ENCODE measurements at places on chromosomes 5 and 9.

- DNase-seq, result no peak
These were observed 36.4 kb downstream of the PWWP2A start for GRCh38 chr5:160082614-160083500.

- DNase-seq, result no peak
These were observed 38.3 kb downstream of the FNIP1 start for GRCh38 chr5:131758520-131758900.

GRCh38 chr5:175750511-175750931 is 92.7 kb downstream of the HRH2 start:
- no peak for DNase-seq

GRCh38 chr5:126139773-126140172 is 283.4 kb upstream of the GRAMD2B start:
- no peak for DNase-seq

GRCh38 chr9:96476013-96476412 is 26.0 kb downstream of the HABP4 start:
- DNase-seq, result no peak

GRCh38 chr9:18730241-18730640 is 256.3 kb downstream of the ADAMTSL1 start:
- DNase-seq, result no peak

DNA sequence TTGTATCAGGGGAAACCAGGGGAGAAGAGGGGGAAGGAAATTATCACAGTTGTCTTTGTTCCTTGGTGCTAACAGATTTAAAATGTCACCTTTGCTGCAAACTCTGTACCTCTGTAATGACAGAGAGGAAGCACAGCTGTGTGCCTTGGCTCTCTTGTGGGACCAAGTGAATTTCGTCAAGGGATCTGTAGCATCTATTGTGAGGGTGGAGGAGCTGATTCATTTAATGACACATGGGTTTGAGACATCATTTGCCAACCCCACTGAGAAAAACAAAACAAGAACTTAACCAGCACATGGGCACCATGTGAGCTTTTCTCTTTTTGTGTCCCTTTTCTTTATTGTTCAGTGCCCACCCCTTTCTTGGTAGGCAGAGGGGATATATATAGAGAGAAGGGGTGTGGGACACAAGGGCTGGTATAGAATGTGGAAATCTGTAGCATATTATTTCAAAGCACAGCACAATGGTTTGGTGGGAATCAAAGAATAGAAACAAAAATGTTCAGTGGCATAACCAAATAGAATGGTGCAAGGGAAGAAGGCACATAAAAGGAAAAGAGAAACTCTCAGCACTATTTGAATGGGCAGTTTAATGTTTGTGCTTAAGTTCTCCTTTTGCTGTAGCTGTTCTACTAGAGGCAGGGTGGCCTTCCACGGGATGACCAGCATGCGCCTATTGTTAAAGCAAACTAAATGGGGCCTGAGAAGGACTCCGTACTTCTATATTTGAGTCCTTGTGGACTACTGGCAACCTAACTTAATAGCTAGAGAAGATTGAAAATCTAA is 63.3 kb downstream of the LIX1 start:
- DNase-seq, result no peak

GRCh38 chr5:96067894-96068614 is 106.4 kb upstream of the ELL2 start:
- no peak for DNase-seq

Data from pancreas (tissue), 10 donors.